ENCODE measurements at places on chromosomes 16 and 17.

DNA sequence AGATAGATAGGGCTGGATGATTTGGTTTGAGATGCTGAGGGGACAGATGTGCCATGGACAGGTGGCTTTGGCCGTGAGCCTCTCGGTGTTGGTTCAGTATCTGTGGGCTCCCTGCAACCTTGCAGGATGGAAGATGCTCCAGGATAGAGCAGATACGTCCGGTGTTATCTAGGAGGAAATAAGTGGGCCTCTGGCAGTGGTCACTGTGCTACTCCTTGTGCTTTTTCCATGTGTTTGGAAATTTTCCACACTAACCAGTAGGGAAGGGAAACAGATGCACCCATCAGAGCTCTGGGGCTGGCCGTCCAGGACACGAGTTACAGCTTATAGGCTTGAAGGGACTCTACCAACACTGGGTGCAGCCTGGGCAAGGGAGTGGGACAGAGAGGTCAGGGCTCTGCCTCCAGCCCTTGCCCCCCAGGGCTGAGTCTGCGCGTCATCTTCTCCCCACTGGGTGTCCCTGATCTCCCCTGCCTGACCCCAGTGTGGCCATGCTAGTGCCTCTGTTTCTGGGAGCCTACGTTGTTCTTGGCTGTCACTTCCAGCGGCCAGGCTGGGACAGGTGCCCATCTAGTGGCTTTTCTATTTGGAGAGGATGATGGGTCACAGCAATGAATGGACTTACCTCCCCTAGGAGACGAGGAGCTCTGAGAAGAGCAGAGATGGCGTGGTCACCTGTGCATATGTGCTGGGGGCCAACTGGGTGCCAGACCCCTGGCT lies 166.9 kb downstream of the SEC14L1 start:
- DNase-seq, result no peak

- no peak for DNase-seq
Observed at GRCh38 chr16:11160676-11161115, 95.3 kb downstream of the SOCS1 start.

DNA sequence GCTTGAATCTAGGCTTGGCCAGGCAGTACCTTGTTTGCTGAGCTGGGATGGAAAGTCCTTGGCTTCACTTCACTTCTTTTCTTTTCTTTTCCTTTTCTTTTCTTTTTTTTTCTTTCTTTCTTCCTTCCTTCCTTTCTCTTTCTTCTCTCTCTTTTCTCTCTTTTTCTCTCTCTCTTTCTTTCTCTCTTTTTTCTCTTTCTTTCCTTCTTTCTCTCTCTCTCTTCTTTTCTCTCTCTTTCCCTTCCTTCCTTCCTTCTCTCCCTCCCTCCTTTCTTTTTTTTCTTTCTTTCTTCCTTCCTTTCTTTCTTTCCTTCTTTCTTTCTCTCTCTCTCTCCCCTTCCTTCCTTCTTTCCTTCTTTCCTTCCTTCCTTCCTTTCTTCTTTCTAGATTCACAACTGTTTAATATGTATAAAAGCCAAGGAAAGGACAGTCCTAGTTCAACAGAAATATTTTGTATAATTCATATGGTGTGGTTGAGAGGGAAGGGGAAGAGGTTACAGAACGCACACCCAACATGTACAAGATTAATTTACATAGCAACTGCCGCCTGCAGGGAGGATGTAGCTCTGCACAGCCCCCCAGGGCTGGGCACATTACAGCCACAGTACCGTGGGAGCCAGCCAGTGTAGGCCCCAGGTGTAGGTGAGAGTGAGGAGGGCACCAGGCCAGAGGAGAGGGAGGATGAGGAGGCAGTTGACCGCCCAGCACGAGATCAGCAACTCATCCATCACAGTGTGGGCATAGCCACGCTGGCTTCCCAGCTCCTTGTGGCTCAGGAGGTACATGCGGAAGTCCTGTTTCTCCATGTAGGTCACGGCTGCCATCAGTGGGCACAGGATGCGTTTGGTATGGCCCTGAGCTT lies 9.7 kb upstream of the ITGB3 start:
- no peak for DNase-seq

GRCh38 chr16:79839466-79840341 lies 239.2 kb upstream of the MAF start:
- DNase-seq, result no peak

GRCh38 chr16:80671281-80671849 lies 130.6 kb downstream of the DYNLRB2 start:
- no peak for DNase-seq

GRCh38 chr17:34487626-34488025 lies 91.8 kb upstream of the TMEM132E start:
- DNase-seq, result peak; percentile 26

DNA sequence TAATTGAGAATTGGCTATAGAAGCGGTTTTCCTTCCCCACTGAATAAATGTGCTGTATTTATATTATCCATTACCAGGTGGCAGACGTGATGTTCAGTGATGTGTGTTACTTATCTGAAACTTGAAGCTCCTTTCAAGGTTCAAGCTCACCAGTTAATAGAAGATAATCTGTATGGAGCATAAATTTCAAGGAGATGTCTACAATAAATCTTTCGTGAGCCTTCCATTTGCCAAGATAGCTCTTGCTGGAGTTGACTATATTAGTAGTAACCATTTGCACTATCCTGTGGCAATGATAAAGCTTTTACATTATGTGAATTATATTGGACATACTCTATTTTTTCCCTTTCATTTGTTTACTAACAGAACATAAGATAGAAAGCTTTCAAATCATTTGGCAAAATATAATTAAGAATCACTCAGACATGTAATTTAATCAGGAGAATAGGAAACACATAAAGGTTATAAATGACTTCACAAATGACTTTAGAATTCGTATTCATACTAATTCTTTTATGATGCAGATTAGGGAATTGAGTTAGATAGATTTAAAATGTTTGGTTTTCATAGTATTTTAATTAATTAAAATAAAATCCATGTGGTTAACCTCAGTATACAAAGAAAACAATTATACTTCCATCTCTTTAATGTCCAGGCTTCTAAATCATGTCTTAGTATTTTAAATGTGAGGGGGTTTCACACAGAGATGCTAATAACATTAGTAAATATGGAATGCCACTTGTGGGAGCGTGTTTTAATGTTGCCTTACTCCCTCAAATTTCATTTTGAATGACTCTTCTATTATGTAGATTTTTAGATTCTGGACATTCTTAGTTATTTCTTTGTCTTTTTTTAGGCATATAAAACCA lies 664.4 kb upstream of the CDH8 start:
- no peak for DNase-seq

Data from NCI-H1417 (cell line).